Naive thymus-derived CD4-positive, alpha-beta T cell (primary cell): ENCODE measurements at places on chromosomes 11 and 22.

DNA sequence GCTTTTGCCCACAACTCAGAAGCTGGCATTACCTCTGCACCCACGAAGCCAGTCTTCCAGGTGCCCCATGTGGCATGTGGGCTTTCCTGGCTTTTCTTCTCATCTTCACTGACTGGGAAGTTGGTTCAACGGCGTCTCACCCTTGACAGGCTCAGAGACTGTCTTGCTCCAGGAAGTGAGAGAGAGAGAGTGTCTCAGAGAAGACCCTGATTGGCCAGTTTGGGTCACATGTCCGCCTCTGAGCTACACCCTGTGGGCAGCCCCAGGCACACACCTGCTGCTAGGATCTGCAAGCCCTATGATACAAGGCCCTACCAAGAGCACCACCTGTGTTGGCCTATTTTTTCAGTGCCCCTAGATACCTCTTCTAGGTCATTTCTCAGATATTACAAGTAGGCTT is 39.0 kb downstream of the RTL6 start:
- DNase-seq: no peak

DNA sequence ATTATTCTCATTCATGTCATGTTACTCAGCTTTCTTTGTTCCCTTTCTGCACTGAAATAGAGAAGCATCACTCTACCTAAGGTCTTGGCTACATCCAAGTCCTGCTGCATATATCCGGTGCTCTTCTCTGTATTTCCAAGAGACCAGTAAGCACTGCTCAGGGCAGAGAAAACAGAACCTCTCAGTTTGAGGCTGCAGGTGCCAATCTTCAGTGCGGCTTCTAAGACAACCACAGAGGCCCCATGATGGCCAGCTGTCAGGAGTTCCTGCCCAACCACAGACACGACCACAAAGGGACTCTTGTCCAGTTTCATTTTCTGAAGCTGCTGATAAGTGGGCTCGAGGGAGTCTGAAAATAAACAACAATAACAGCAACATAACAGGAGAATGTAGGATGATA is 378.4 kb upstream of the PITPNB start:
- DNase-seq: no peak

DNA sequence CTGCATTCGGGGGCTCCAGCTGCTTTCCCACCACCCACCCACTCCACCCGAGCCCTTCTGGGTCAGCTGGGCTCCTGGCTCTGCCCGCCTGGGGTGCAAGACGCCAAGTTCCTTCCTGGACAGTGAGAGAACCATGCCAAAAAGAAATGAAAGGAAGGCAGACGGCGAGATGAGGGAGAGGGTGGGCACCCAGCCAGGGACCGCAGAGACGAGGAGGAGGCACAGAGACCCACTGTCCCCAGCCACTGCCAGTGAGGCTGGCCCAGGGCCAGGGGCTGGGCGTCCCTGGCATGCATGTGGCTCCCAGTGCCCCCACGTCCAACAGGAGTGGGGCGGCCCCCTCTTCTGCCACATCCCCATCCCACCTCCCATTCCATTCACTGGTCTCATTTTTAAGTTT is 10.8 kb upstream of the CD81 start:
- no peak for DNase-seq

- DNase-seq: peak; percentile 61
Measured at GRCh38 chr11:6353367-6353987, 33.2 kb upstream of the CAVIN3 start.
